ENCODE measurements at places on chromosomes 6 and 20.

- no peak for DNase-seq
Observed at GRCh38 chr6:52496631-52497030, 76.5 kb downstream of the EFHC1 start.

DNA sequence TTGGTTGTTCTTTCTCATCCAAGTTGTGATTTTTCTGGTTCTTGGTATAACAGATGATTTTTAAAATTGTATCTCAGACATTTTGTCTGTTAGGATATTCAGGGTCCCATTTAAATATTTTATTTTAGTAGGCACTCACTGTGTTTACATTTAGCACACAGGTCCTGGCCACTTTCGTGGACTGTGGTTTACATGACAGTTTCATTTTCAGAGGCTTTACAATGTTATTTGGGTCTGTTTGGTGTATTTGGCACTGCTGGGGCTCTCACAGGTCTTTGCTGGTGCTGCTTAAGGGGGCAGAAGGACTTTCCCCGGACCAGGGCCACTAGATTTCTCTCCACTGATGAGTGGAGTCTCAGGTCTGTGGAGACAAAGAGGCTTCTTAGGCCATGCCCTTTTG is 75.5 kb upstream of the TGM3 start:
- no peak for DNase-seq

DNA sequence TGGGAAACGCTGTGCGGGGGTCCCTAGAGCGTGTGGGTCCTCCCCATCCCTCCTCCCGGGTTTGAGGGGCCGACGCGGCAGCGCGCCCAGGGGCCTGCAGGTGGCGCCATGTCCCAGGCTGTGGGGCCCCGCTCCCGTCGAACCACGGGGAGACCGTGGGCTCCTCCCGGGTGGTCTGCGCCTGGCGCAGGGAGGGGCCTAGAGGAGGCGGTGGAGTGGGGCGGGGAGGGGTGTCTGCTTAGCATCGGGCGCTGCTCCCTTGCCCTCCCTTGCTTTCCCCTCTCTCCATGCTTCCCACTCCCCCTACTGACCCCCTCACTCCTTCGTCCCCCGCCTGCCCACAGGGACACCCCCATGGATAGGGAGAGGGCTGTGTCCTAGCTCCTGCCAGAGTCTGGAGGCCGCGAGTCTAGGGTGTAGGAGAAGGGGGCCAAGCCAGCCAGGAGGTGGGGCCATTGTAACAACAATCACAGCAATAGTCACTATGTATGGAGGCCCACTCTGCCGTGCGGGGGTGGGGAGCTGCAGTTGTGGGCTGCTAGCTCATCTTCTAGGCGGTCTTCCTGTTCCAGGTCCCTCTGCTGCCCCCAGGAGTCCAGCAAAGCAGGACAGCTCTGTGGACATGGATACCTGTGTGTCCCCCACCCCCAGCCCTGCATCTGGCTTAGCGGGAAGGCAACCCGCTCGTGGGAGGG is 51.7 kb downstream of the CHMP4B start:
- peak; percentile 31 for DNase-seq

DNA sequence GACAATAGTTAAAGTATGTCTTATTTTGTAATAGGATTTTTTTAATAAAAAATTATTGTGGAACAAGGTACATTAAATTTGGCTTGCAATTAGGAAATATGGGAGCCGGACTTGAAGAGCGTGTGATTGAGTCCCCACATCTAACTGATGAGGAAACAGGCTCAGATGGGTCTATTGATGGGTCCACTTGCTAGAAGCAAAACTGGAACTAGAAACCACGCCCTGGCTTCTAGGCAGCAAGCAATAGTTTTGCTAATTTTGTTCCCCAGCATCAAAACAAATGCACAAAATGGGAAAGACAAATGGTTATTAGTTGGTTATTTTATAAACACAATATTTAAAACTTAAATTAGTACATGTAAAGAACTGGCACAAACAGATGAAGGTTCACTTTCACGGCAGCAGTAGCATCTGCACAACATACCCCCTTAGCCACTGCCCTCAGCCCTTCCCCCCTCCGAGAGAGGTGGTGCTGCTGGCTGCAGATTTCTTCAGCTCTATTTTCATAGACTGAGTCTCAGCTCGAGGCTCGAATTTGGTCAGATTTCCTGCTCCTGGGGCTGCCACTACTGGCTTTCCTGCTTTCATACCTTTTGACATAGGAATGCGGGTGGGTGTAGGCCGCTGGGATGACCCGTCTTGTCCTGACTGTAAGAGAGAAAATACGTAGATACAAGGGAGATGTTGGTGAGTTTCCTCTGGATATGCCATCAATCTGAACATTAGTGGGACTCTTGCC is 23.8 kb upstream of the TMEM30A start:
- no peak for DNase-seq
